ENCODE measurements at places on chromosomes 4 and X.
A peak's percentile ranks its signal among the peaks of the same experiment; 100 is the strongest.

GRCh38 chrX:127568691-127569090 lies 483.5 kb downstream of the ACTRT1 start:
- no peak for DNase-seq

- DNase-seq, result no peak
These were observed 949.7 kb upstream of the TENM3 start for GRCh38 chr4:181293541-181293940.

GRCh38 chr4:70714079-70714887 lies 7.5 kb upstream of the RUFY3 start:
- DNase-seq, result no peak

GRCh38 chrX:39682778-39683177 lies 415.0 kb downstream of the BCOR start:
- no peak for DNase-seq

- DNase-seq, result no peak
These were observed 52.6 kb upstream of the ATP8A1 start for GRCh38 chr4:42709392-42710065.

- no peak for DNase-seq
These were observed 36.7 kb upstream of the PLK4 start for GRCh38 chr4:127843704-127844600.

DNA sequence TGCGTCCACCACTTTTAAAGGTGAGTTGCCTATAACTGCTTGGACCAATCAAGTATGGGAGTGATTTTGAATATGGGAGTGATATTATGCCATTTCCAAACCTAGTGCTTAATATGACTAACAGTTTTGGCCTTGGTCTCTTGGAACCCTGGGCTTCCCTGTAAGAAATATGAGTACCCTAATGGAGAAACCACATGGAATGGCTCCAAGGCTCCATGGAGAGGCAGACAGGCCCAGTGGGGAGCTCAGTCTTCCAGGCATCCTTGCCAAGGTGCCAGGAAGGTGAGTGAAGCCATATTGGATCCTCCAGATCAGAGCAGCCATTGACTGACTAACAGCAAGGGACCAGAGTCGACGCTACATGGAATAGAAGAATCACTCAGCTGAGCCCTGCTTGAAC lies 53.2 kb downstream of the MAML3 start:
- DNase-seq, result no peak

DNA sequence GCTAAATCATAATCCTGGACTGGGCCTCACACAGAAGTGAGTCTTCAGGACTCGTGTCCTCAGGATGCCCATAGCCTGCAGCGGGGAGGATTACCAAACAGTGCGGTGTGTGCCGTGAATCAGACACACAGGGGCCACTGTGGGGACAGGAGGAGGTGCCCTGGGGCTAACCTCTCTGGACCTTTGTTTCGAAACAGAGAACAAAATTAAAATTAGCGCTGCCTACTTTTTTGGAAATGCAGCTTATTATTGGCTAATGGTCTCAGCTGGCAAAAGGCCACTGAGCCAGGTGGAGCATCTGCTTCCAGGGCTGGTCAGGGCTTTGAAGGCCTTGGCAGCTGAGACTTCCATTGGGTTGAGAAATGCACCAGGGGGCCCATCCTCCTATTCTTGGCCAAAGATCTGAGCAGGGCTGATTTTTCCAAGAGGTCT lies 236.2 kb downstream of the EVC2 start:
- DNase-seq, result no peak

- peak; percentile 20 for DNase-seq
These were observed 672 bp downstream of the TCEAL3 start for GRCh38 chrX:103608306-103608963.

DNA sequence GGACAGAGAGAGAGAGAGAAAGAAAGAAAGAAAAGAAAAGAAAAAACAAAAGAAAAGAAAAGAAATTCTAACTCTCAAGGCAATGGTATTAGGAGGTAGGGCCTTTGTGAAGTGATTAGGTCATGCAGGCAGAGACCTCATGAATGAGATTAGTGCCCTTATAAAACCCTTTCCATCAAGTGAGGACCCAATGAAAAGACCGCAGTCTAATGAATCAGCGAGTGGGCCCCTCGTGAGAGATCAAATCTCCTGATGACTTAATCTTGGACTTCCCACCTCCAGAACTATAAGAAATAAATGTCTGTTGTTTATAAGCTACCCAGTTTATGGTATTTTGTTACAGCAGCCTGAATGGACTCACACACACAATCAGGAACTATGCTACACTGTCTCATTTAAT lies 16.9 kb downstream of the AASDH start:
- DNase-seq, result no peak

DNA sequence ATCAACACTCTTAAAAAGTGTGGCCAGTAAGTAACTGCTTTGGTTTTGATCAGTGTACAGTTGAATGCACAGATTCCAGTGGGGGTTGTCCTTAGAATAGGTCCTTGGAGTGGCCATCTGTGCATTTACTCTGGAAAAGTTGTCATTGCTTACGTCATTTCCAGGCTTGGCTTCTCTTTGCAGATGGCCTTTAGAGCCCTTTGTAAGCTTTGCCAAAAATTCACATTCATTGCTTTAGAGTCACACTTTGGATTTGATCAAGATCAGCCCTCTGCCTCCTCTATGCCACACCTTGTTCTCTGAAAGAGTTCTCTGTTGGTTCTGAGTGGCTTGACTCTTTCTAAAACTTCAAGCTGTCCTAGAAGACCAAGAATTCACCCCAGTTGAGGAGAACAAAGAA lies 83.9 kb downstream of the MAMLD1 start:
- DNase-seq, result no peak

GRCh38 chr4:67684839-67685531 lies 16.0 kb downstream of the UBA6 start:
- DNase-seq, result no peak

DNA sequence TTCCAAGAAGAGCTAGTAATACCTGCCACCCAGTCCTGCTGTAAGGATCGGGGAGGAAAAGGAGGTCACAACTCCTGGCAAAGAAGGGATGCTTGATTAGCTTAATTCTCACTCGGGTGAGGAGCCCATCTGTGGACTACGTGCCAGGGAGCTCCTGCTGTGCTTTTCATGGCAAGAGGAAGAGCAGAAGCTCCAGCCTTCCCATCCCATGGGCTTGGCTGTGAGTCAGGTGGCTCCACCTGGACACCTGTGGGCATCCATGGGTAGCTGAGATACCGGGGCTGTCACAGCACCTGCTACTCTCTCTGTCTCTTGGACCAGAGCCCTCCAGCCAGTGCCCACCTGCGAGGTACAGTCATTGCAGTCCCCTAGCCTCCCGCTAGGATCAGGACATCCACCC lies 18.0 kb downstream of the CLNK start:
- no peak for DNase-seq

DNA sequence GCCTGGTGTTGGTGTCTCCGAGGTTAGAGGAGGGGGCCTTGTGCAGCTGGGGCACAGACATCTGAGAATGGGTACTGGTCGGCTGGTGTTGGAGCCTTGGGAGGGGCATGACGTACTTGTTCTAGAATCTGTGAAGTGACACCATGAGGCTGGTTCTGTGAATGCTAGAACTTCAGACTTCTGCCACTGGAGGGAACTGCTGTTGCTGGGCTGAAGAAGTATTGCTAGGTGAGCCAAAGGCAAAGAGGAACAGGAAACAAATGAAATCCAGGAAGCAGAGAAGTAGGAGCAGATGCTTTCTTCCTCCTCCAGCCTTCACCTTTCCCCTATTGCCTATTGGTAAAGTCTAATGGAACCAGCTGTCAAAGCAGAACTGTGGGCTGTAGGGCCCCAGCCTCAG lies 120.9 kb upstream of the DDIT4L start:
- no peak for DNase-seq

All from right hindlimb (tissue), 1 donor.